ENCODE measurements at places on chromosomes 16 and 17. TPM values are rescaled to one million over a fixed set of nuclear protein-coding genes. Genes with fewer than 3 reads are reported as not detected.

Gene AURKB
- total RNA-seq = 1.2 TPM

Gene RRAD
- 33.2 TPM for total RNA-seq

Gene SOX15
- 2.8 TPM for total RNA-seq

Gene CMTM1
- total RNA-seq = 3.2 TPM

Gene MPP3
- total RNA-seq = 24.1 TPM

Gene TEKT1
- total RNA-seq = 18.1 TPM

Gene TP53TG3F
- total RNA-seq = 0.18 TPM

Gene WSCD1
- 26.0 TPM for total RNA-seq

Gene ABCA8
- total RNA-seq = 0.50 TPM

Gene TBC1D3B
- total RNA-seq = 3.4 TPM

Gene ASIC2
- 2.0 TPM for total RNA-seq

Gene ATAD5
- total RNA-seq = 11.7 TPM

Gene RND2
- 1.7 TPM for total RNA-seq

GRCh38 chr17:11486101-11486867 lies 112.0 kb upstream of the DNAH9 start:
- no peak for ATAC-seq

DNA sequence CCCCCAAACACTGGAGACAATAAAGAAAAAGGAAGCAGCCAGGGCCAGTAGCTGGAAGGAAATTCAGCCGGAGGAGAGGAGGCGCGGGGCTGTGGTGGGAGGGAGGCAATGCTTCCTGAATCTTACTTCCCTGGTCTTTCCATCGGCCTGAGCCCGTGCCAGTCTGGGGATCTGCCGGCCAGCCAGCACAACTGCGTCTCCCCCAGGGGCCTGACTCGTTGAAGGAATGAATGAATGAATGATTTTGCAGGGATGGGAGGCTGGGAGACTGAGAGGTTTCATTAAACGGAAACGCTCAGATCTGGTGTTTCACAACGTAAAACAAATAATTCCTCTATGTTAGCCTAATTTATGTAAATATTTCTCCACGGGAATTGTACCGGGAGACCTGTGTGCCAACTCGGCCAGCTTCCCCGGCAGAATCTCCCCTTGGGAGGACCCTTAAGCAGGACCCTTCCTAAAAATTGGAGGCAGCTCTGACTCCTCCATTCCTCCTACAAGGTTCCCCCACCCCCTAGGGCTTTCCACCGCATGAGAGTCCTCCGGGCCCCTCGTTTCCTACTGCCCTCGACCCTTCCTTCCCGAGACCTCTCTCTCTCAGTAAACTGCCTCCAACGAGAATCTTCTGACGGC lies 1.3 kb upstream of the BAIAP2 start:
- ATAC-seq = no peak

DNA sequence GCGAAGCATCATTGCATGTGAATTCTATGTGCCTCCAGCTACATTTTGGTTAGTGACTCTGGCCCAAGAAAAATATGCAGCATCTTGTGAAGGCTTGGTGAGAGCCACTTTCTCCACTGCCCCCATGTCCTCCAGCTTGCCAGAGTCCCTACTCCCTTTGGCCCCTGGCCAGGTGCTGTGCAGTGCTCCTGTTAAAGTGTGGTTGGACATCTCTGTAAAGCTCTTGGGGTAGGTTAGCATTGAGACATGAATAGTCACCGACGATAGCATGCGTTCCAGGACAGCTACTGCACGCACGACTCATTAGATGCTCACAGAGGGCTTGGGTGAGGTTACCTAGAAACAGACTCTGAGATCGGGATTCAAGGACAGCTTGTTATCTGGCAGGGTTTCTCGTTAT lies 48.6 kb downstream of the FOXL1 start:
- no peak for ATAC-seq

DNA sequence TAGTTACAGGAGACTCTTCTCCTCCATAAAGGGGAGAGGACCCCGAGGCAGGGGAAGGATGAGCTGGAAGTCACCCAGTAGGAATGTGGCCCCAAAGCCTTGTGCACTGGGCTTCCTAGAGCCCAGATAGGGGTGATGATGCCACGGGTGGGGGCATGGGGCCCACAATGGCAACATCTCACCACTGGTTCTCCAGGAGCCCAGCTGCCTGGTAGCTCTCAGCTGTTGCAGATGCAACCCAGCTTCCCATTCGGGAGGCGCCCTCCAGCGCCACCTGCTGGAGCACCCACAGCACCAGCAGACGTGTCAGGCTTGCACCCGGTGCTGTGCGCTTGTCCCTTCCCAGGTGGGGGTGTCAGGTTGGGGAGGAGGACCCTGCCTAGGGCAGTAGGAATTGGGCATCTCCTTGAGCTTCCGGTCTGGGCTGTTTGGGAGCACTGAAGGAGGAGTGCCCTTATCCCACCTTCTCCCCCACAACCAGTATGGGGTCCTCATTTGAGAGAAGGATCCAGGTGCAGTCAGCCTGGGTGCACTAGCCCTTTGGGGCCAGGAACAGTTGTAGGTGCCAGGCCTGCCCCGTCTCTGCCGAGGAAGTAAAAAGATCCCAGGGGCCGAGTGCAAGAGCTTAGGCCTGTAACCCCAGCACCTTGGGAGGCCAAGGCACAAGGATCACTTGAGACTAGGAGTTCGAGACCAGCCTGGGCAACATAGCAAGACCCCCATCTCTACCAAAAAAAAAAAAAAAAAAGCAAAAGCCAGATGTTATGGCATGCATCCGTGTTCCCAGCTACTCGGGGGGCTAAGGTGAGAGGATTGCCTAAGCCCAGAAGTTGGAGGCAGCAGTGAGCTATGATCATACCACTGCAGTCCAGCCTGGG lies 14.4 kb downstream of the CDIPT start:
- peak; percentile 33 for ATAC-seq

- ATAC-seq = no peak
Measured at GRCh38 chr17:51995797-51996403, 162.6 kb downstream of the CA10 start.

DNA sequence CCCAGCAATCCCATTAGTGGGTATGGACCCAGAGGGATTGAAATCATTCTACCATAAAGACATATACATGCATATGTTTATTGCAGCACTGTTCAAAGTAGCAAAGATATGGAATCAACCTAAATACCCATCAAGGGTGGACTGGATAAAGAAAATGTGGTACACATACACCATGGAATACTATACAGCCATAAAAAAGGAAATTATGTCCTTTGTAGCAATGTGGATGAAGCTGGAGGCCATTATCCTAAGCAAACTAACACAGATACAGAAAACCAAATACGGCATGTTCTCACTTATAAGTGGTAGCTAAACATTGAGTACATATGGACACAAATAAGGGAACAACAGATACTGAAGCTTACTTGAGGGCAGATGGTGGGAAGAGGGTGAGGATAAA lies 2.4 kb downstream of the KRTAP2-3 start:
- no peak for ATAC-seq

DNA sequence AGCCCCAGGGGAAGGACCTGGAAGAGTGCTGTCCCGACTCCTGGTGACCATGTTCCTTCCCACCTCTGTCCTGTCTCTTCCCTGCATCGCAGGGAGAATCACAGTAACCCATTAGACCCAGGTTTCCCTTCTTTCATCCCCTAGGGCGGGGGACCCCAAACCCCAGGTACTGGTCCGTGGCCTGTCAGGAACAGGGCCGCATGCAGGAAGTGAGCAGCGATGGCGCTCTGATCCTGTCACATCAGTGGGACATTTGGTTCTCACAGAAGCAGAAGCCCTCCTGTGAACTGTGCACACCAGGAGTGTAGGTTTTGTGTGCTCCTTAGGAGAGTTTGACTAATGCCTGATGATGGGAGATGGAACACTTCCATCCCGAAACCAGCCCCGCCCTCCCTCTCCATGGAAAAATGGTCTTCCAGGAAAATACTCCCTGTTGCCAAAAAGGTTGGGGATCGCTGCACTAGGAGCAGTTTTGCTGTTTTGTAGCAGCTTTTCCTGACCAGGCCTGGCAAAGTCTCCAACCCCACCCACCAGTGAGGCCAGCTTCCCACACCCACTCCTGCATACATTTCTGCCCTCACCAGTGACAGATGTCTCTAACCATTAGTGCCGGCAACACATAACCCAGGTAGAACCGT lies 10.5 kb downstream of the MNT start:
- ATAC-seq = no peak

- no peak for ATAC-seq
Measured at GRCh38 chr17:57410169-57410568, 153.8 kb downstream of the MSI2 start.

DNA sequence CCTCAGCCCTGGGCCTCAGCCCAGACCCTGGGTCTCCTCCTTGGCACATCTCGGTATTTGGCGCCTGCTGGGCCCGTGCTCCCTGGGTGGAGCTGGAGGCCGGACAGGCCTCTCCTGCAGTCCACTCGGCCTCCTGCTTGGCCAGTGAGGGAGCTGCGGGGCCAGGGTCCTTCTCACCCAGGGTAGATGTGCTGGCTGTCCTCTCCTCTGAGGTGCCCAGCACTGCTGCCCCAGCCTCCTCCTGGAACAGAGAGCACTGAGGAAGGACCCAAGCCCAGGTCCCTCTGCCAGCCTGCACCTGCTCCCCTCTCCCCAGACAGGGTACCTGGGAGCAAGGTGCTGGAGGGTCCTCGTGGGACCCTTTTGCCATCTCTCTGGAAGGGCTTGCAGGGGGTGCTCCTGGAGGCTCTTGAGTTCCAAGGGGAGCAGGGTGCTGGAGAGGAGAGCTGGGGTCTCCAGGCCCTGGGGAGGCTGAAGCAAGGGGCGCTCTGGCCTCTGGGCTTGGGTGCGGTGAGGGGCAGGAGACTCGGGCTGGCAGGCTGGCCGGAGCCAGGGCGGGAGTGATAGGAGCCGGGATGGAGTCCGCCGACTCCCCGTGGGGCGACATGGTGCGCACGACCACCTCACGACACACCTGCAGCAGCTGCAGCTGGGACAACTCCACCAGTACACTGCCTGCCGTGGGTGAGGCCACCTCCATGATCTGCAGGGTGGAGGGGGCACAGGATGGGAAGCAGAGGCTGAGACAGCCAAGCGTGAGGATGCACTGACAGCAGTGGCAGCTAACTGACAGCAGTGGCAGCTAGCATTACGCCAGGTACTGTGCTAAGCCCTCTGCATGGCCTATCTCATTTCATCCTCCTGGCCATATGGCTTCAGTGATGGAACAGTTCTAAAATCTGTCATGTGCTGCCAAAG lies 17.8 kb downstream of the TSPOAP1 start:
- ATAC-seq = no peak

GRCh38 chr17:66493283-66494019 lies 191.0 kb downstream of the PRKCA start:
- ATAC-seq = no peak

- peak; percentile 44 for ATAC-seq
Measured at GRCh38 chr16:64996641-64997040, 125.2 kb downstream of the CDH11 start.

GRCh38 chr16:85554889-85555718 lies 58.0 kb upstream of the GSE1 start:
- peak; percentile 27 for ATAC-seq

- ATAC-seq = peak; percentile 97
Measured at GRCh38 chr17:33523577-33523981, 230.5 kb upstream of the ASIC2 start.

- no peak for ATAC-seq
Measured at GRCh38 chr17:75048249-75048878, 1.3 kb downstream of the KCTD2 start.

GRCh38 chr17:35915153-35915964 lies 15.2 kb downstream of the RDM1 start:
- ATAC-seq = no peak

GRCh38 chr16:58933186-58933585 lies 199.1 kb upstream of the GOT2 start:
- ATAC-seq = no peak

DNA sequence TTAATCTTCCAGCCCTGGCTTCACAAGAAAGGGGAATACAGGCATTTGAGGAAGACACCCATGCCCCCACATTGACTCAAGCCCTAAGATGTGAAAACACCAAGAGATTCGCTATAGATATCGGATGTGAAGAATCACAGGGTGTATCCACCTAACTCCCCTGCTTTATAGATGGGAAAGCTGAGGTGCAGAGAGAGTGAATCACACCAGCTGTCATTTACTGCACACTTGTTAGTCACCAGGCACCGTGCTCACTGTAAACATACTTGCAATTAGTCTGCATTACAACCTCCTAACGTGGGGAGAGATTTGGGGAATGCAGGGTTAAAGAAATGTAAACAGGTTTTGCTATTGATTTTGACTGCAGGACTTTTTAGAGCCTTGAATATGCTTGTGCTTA lies 325.5 kb downstream of the C16orf95 start:
- no peak for ATAC-seq

DNA sequence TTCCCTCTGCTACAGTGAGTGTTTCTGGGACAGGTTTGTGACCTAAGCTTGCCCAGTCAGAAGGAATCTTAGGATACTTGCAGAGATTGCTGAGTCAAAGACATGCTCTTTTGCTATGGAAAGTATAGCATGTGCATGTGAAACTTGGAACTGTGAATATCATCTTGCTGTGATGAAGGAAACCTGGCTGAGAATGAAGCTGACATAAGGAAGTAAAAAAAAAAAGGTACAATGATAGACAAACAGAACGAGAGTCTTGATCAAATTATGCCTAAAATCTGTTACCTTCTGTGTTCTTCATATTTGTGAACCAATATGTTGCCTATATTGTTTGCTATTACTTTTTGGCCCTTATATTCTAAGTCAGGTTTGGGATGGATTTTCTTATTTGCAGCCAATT lies 525.7 kb downstream of the NPIPA7 start:
- no peak for ATAC-seq

GRCh38 chr17:58121925-58122324 lies 26.3 kb upstream of the OR4D1 start:
- no peak for ATAC-seq

GRCh38 chr16:24477492-24477891 lies 61.9 kb upstream of the RBBP6 start:
- ATAC-seq = no peak

GRCh38 chr16:11035096-11035495 lies 90.7 kb downstream of the CLEC16A start:
- no peak for ATAC-seq

DNA sequence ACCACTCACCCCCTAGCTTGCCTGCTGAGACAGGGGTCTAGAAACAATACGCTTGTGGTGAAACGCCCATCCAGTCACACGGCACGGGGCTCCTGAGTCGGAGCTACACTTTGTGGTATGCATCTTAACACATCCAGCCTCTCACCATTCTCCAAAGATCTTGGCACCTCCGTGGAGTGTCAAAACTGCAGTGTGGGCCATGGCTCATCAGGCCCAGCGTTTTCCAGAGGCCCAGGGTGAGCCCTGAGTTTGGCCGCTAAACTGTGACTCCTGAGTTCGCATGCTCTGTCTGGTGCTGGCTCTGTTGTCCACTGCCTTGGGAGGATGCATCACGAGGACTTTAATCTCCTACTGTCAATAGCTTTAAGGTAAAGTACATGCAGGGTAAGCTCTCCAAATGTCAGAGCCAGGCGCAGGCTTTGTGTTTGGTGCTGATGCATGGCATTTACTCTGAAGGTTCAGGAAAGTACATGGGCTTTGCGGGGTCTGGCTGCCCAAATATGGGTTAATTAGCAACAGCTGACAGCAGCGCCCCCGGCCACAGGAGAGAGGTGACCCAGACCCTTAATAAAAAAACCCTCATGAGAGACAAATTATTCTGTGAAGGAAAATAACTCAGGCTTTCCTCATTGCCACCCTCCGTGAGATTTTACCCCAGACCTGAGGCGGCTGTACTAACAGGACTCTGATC lies 118.4 kb downstream of the CCDC182 start:
- no peak for ATAC-seq
